ENCODE measurements at places on chromosomes 2 and 18.
A peak's percentile ranks its signal among the peaks of the same experiment; 100 is the strongest.

GRCh38 chr2:190948671-190949070, 65.3 kb downstream of the STAT1 start:
- DNase-seq = no peak

DNA sequence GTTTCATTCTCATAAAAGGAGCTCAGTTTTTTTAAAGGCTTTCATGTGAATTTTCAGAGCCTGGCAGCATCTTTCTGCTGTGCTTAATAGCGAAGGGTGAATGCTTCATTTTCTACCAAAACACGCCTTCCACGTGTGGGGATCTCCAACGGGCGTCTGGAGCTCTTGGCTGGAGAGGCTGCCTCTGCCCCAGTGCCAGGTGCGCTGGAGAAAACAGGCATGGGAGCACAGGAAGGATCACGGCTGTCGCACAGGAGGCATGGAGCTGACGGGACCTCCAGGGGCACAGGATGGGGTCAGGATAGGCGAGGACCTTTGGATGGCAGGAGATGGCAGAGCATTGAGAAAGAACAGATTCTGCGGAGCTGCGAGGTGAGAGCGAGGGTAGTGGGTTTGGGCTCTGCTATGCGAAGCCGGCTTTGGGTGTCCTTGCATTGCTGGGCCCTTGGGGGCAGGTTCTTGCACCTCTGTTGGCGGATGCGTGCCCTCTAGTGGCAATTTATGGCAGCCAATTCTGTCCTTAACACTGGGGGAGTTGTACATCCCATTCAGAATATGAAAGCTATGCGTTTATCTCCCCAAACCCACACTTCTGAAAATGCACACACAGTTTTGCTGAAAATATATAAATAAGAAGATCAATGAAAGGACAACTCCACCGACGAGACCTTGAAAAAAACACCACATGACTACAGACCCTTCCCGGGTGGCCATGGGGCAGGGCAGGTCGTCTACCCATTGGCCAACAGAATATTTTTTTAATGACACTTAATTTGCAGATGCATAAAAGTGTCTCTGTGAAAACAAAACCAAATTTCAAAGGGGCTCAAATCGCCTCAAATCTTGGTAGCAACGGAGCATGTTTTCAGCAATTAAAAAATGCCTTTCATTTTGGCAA, 90.4 kb upstream of the SLC35G4 start:
- DNase-seq = peak; percentile 27

- no peak for DNase-seq
Observed at GRCh38 chr2:146818122-146818521, 1026.7 kb upstream of the ACVR2A start.

DNA sequence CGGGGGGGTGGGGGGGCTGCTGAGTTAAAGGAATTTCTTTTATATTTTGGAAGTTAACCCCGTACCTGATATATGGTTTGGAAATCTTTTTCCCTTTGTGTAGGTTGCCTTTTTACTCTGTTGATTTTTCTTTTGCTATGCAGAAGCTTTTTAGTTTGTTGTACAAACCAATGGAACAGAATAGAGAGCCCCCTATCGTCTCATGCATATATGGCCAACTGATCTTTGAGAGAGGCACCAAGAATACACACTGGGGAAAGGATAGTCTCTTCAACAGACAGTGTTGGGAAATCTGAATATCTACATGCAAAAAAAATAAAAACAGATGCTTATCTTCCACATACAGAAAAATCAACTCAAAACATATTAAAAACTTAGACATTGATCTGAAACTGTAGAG, 647.8 kb upstream of the KLHL29 start:
- DNase-seq = peak; percentile 35

GRCh38 chr18:37578182-37578678, 12.6 kb upstream of the CELF4 start:
- no peak for DNase-seq

DNA sequence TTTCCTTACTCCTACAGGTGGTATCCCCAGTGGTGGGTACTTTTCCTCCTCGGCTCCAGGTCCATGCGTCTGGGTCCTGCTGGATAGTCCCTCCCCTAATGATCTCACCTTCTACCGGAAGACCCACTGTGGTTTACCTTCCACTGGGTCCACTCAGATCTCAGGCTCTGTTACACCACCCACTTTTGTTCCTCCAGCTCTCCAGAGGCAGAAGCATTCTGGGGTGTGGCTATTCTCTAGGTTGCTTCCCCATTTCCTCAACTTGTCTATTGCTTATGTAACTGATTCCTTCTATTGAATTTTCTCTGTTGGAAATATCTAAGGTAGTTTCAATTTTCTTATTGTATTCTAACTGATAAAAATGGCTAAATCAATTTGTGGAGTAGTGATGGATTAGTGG, 87.6 kb upstream of the GALNT5 start:
- DNase-seq = no peak

DNA sequence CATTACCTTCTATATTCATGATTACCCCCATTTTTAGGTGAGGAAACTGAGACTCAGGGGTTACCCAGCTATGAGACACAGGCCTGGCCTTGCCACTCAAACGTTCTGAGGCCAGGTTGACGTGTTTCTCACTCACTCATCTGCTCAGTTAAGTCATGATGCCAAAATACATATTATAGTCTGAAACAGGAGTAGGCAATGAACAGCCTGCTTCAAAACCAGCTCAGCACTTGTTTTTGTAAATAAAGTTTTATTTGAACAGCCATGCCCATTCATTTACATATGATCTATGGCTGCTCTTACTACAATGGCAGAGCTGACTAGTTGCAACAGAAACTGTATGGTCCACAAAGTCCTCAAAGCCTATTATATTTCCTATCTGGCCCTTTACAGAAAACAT, 74.1 kb upstream of the SMAD2 start:
- DNase-seq = no peak

GRCh38 chr18:46293742-46294181, 189.6 kb downstream of the HAUS1 start:
- DNase-seq = no peak

GRCh38 chr2:156411835-156412234, 24.3 kb upstream of the GPD2 start:
- no peak for DNase-seq

DNA sequence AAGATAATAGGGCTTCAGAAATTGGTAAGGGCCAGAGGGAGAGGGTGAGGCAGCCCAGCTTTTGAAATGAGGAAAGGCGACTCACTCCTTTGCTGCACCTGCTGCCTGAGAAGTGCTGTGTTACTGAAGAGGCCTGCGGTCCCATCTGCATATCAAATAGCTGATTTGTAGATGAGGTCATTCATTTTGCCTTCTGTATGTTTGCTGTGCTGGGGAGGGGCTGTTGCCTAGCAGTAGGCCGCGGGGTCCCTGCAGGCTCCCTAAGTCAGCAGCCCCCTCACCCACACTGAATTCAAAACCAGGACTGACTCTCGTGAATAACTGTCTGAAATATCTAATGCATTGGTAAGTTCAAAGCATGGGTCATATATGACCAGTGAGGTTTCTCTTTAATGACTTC, 377.2 kb downstream of the SOX11 start:
- DNase-seq = peak; percentile 54

GRCh38 chr18:45568017-45568416, 47.3 kb upstream of the SLC14A2 start:
- no peak for DNase-seq

- DNase-seq = no peak
Observed at GRCh38 chr2:100522430-100522829, 40.4 kb upstream of the PDCL3 start.

GRCh38 chr2:119225105-119225865, 1.7 kb downstream of the STEAP3 start:
- DNase-seq = peak; percentile 10

- DNase-seq = no peak
Observed at GRCh38 chr2:65671670-65672242, 239.4 kb upstream of the SPRED2 start.

- DNase-seq = no peak
Observed at GRCh38 chr2:195496991-195497390, 160.0 kb upstream of the SLC39A10 start.

GRCh38 chr2:206800506-206801417, 35.4 kb downstream of the FASTKD2 start:
- peak; percentile 71 for DNase-seq

GRCh38 chr2:226999661-227000060, 163.8 kb downstream of the RHBDD1 start:
- DNase-seq = no peak

DNA sequence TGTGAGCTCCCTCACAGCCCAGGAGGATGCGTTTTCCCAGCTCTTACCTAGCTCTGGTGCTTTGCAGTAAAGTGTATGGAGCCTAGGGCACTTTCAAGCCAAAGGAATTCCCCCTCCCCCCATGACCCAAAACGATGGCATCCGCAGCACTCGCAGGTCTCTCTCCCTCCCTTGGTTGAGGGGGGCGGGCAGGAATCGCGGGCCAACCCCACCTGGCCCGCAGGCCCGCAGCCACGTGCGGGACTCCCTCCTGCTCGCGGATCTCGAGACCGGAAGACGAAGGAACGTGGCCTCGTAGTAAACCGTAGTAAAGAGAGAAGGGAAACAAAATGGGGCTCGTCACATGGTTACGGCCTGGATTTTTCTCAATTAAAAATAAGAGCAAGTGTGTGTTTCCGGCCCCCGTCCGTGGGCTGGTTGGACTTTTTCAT, 8.5 kb downstream of the IRS1 start:
- peak; percentile 73 for DNase-seq

DNA sequence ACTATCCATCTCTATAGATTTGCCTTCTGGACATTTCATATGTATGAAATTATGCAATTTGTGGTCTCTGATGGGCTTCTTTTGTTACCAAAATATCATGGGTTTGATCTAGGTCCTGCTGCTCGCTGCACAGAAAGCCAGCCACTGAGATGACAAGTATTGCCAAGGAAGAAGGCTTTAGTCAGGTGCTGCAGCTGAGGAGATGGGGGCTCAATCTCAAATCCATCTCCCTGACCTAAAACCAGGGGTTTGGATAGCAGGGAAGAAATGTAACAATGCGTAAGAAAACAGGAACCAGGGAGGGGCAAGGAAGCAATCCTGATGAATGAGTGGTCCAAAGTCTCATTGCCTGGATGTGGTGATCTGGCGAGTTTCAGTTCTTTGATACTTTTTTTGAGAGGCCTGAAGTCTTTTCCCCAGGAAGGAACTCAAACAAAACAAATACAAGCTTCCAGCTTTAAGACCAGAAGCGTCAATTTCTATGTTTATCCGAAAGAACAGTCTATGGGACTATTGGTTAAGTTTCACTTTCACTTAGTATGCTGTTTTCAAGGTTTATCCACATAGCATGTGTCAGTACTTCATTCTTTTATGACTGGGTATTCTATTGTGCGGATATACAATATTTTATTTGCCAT, 3.4 kb upstream of the CKAP2L start:
- DNase-seq = no peak

GRCh38 chr18:45249246-45249661, 366.0 kb upstream of the SLC14A2 start:
- DNase-seq = no peak

DNA sequence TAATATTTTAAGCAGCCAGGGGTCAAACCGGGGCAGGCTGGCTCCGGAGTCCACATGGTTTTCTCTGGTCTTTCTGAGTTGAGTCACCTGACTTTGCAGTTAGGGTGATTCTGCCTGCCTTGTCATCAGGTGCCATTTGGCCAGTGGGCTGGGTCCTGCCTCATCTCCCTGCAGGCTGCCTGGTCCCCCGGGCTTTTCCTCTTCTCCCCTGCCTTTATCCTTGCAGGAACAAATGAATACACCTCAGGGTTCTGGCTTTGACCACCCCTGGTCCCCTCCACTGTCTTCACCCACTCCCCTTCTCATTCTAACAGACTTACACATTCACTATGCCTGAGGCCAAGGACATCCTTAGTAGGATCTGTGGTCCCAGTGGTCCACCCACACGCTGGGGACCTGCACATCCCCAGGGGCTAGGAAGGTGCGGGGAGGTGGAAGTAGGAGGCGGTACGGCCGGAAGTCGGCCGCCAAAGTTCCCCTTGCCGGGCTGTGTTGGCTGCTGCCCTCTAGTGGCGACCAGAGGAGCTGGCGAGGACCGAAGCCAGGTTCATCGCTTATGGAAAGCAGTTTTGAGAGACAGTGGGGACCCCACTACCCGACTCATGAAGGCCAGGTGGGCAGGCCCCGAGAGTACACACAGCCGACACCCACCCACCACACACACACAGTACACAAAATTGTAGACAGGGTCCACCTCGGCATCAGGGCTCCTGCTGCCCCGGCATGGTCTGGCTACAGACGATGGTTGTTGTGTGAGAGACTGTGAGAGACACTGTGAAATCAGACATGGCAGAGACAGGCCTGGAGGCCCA, 6.3 kb upstream of the TEX261 start:
- peak; percentile 25 for DNase-seq

- DNase-seq = no peak
Observed at GRCh38 chr18:23941791-23942190, 72.8 kb upstream of the TTC39C start.

GRCh38 chr2:162072181-162072702, 1.8 kb downstream of the DPP4 start:
- DNase-seq = no peak

- no peak for DNase-seq
Observed at GRCh38 chr2:207135801-207136457, 29.8 kb downstream of the KLF7 start.

GRCh38 chr18:58927659-58928058, 63.0 kb downstream of the ZNF532 start:
- no peak for DNase-seq

DNA sequence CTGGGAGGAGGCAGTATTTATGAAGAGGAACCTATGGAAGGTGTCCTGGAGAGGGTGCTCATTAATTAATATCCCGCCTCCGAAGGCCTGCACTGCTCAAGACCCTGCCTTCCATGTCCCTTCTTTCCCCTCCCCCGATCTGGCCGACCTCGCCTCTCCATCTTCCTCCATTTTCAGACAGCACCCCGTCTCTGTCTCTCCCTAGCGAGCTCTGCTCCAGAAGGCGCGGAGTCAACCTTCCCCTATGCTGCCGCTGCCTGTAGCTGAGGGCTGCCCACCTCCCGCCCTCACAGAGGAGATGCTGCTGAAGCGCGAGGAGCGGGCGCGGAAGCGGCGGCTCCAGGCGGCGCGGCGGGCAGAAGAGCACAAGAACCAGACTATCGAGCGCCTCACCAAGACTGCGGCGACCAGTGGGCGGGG, 1.1 kb upstream of the WBP1 start:
- peak; percentile 84 for DNase-seq

- no peak for DNase-seq
Observed at GRCh38 chr18:57175532-57175931, 28.6 kb downstream of the BOD1L2 start.

- peak; percentile 31 for DNase-seq
Observed at GRCh38 chr2:151638191-151638933, 95.9 kb downstream of the NEB start.

DNA sequence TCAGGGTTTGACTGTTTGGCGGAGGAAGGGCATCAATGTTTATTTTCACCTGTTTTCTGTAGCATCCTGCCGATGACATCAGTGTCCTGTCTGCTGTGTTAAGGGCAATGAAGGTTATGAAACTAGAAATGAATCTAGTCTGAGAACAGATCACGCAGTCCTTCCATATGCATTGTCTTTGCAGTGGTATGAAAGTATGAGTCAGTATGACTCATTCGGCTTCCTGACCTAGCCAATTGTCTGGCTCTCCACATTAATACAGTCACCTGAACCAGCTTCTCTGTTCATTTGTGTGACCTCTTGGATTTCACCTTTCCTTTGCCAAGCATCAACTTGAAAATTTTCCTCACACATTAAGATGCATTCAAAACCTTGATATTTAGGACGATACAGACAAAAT, 353.8 kb downstream of the RND3 start:
- DNase-seq = no peak

- no peak for DNase-seq
Observed at GRCh38 chr2:52882974-52883373, 884.6 kb upstream of the CHAC2 start.

GRCh38 chr2:33897741-33898140, 298.6 kb upstream of the FAM98A start:
- DNase-seq = no peak
